Activated naive CD4-positive, alpha-beta T cell (primary cell): ENCODE measurements at places on chromosomes 16 and 17.

DNA sequence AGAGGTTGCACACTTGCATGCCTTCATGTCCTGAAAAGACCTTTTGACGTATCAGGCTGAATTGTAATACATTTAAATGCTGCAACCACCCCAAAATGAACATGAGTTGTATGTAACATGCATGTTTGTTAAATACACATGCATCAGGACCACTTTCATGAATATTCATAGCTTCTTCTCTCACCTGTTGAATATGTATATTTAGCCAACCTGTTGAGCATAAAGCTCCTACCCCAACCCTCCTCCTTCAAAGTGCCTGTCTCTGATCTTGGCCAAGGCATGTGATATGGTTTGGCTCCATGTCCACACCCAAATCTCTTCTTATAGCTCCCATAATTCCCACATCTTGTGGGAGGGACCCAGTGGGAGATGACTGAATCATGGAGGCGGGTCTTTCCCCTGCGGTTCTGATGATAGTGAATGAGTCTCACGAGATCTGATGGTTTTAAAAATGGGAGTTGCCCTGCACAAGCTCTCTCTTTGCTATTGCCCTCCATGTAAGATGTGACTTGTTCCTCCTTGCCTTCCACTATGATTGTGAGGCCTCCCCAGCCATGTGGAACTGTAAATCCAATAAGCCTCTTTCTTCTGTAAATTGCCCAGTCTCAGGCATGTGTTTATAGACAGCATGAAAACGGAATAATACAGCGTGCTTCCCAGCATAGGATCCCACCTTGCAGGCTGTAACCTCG lies 3.8 kb upstream of the CRYM start:
- no peak for DNase-seq

DNA sequence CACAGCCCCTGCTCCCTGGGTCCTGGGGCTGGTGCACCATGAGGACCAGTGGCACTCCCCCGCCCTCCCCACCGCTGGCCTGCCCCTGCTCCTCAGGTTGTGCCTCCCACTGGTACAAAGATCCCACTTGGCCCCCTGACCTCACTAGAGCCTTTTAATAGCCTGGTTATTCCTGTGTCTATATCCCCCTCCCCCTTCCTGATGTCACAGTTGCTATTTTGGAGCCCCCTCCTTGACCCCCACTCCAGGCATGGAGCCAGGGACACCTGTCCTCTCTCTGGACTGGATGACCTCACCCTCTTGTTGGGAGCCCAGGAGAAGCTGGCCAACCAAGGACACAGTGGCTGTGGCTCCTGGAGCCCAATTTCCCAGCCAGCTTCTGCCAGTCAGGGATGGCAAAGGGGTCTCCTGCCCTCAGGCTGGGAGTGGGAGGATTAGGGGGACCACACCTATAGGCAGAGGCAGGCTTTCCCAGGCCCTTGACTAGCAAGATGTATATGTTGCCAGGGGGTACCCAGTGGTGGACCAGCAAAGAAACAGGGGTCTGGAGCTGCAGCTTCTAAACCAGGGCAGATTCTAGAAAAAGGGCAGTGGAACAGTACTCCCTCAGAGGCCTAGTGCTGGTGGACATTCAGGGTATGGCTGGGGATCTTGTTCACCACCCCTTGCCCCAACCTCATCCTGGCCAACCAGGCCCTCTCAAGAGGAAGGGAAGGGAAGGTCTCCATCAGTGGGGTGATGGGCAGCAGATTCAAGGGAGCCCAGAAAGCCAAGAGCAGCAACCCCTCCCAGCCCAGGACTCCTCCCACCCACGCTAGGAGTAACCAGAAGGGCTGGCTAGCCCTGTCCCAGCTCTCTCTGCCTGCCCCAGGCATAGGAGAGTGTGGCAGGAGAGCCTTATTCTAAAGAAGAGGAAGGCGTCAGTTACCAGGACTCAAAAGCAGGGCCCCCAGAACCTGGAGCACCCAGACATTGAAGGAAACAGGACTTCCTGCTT lies 10.9 kb downstream of the HDAC5 start:
- no peak for DNase-seq

- peak; percentile 21 for DNase-seq
These were observed 46.5 kb upstream of the CPNE2 start for GRCh38 chr16:57045694-57046381.

DNA sequence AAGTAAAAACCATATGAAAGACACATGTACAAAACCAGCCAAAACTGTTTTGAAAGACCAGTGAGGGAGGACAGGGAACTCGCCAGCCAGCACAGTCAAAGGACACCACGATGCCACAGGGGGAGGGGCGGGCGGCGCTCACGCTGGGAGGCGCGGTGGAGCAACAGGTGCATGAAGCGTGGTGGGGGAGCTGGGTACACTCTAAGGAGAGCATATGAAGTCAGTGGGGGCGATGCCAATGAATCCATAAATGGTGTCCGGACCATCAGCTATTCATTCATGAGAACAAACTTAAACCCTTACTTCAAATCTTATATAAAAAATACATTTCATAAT lies 101.0 kb upstream of the DNAH17 start:
- no peak for DNase-seq

GRCh38 chr17:78789663-78790181 lies 7.6 kb upstream of the CYTH1 start:
- DNase-seq = no peak
